ENCODE measurements at places on chromosomes 4 and X.

GRCh38 chr4:87353592-87353991 lies 30.9 kb upstream of the HSD17B13 start:
- DNase-seq: peak; percentile 54

GRCh38 chr4:53717064-53717549 lies 125.8 kb upstream of the LNX1 start:
- no peak for DNase-seq

GRCh38 chr4:185134307-185134869 lies 8.7 kb upstream of the SLC25A4 start:
- DNase-seq: peak; percentile 57

GRCh38 chr4:126361287-126361686 lies 1046.5 kb downstream of the FAT4 start:
- no peak for DNase-seq

DNA sequence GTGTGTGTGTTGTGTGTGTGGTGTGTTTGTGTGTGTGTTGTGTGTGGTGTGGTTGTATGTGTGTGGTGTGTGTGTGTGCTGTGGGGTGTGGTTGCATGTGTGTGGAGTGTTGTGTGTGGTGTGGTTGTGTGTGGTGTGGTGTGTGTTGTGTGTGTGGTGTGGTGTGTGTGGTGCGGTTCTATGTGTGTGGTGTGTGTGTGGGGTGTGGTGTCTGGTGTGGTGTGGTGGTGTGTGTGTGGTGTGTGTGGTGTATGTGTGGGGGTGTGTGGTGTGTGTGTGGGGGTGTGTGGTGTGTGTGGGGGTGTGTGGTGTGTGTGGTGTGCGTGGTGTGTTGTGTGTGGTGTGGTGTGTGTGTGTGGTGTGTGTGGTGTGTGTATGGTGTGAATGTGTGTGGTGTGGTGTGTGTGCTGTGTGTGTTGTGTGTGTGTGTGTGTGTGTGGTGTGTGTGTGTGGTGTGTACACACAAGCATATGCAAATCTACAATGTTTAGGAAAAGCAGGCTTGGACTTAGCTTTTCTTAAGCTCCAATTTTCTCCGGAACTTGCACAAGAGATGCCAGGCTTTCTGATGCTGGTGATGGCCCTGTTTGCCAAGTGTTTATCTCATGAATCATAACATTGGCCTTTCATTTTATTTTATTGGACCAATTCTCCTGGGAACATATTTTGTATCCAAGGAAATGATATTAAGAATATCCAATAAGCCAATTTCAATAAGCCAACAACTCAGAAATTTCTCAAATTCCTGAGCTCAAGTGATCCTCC lies 148.7 kb downstream of the SPATA18 start:
- DNase-seq: no peak

DNA sequence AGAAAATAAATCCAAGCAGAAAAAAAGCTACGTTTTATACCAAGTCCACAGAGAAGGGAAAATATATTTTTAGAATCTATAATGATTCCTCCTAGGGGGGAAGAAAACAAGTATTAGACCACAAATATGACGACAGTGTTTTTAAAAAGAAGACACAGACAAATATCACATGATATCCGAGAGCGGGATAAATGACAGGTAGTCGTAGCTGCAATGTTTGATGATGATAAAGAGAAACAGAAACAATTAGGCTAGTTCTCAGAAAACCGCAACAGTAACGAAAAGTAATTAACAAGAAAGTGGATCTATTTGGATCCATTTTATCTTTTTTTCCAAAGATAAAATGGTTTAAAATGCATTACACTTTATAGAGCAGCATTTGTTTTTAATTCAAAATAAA lies 918 bp downstream of the HAUS3 start:
- no peak for DNase-seq

DNA sequence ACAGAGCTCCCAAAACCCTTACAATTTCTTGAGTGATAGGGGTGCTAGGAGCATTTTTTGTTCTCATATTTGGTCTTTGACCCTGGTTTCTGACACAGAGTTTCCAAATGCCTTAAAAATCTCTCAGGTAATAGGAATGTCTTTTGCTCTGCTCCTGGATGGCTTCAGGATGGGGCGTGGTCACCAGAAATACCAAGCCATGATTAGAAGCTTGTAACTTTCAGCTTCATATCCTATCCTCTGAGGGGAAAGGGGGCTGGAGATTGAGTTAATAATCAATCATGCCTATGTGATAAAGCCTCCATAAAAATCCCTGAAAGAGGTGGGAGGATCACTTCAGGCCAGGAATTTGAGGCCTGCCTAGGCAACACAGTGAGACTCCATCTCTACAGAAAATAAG lies 34.6 kb upstream of the IL9R start:
- DNase-seq: no peak

DNA sequence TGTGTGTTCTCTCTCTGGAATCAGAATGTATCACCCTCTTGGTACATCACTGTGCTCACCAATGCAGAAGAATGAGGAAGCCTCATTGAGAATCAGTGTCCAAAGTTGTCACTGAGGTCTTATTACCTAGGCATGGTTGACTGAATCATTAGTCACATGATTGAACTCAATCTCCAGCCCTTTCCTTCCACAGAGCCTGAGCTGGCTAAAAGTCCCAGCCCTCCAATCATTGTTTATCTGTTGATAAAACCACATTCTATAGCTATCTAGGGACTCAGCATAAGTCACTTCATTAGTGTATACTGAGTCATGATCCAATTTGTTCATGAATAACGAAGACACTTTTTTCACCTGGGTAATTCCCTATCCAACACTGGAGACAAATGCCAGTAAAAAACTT lies 396.8 kb downstream of the TRAM1L1 start:
- DNase-seq: no peak

DNA sequence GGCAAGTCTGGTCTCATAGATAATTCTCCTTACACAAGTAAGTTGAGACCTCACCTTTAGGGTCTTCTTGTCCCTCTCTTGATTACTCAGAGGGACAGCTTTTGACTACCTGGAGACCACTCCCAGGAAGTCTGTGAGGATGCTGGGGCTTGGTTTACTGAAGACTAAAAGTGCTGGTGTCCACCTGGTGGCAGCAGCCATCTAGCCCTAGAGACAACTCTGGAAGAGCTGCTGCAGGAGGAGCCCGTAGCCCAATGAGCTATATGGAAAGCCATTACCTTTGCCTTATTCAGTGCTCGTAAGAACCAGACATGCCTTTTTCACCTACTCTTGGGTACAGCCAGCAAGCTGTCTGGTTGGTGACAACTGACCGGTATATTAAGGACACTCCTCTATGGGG lies 7.3 kb downstream of the FGFBP2 start:
- no peak for DNase-seq

GRCh38 chrX:47093248-47093647 lies 15.0 kb downstream of the RGN start:
- no peak for DNase-seq

DNA sequence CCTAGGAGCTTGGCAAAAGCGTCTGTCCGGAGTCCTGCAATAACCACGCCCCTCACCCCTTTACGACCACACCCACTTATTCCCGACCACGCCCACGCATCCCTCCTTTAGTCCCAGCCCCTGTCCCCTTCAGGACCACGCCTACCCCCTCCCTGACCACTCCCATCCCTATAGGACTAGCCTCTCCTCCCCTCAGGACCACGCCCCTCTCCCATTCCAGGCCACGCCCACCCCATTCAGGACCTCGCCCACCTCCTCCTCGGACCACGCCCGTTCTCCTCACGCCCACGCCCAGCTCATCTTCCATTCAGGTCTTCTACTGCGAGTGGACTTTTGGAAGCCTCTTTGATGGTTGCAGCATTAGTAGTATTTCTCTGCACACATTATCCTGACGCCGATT lies 131.2 kb upstream of the STX18 start:
- DNase-seq: peak; percentile 96

- DNase-seq: no peak
Measured at GRCh38 chr4:10336471-10336870, 120.8 kb downstream of the ZNF518B start.

DNA sequence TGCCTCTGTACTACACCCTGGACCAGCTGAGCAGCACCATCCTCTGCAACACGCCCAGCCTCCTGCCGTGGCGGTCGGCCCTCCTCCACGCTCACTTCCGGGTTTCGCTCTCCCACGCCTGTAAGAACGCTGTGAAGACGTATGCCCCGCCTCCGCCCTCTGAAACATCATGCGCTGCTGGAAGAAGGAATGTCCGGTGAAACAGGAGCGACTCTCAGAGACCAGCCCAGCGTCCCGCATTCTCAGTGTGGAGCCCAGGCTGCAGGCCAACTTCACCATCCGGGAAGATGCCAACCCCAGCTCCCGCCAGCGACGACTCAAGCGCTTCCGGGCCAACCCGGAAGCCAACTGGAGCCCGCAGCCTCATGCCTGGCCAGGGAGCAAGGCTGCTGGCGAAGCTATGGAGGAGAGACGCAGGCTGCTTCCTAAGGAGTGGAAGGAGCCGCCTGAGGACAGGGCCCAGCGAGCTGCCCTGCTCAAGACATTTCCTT lies 186.1 kb upstream of the SLITRK2 start:
- DNase-seq: no peak

DNA sequence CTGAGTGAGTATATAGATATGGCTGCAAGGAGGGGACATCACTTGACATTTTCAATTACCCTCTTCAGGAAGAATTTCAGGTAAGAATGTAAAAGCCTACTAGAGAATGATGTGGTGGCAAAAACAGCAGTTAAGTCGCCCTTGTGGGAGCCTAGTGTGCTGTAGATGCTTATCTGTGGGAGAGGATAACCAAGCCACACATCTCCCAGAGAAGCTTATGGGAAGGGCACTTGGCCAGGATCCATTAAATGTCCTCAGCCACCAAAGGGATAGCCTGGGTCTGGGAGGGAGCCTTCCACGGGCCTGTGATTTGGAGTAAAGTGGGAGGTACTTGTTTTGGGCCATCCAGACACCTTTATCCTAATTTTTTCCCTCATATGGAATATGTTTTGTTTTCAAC lies 41.3 kb upstream of the BCLAF3 start:
- no peak for DNase-seq

DNA sequence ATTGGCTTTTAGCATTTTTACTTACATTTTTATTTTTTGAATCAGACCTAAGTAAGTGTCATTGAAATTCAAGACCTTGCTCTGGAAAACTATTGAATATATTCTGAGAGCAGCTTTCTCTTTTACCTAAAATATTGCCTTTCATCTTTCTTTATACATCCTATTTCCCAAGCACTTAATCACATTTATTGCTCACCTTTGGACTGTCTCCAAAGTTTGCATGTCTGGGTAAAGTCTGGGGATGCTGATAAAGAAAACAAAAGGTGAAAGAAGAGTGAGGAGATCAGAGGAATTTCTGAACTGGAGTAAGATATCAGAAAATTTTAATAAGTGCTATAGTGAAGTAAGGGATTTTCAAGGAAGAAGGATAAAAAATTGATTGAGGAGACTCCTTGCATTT lies 308.5 kb upstream of the AADAT start:
- DNase-seq: no peak

DNA sequence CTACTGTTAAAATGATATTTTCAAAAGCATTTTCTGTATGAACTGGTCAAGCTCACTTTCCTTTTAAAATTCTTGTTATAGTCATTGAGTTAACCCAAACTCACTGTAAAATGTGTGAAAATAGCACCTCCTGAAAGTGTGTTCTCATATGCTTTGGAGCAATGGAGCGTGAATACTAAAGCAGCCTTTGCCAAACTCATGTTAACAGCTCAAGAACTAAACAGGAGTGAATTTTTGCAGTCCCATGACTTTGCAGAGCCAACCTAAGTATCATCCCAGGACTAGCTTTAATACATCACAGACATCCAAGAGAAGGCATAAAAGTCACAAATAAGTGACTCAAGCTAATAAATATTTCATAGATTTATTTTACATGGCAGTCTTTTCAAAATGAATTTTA lies 2.3 kb downstream of the AMMECR1 start:
- DNase-seq: no peak

DNA sequence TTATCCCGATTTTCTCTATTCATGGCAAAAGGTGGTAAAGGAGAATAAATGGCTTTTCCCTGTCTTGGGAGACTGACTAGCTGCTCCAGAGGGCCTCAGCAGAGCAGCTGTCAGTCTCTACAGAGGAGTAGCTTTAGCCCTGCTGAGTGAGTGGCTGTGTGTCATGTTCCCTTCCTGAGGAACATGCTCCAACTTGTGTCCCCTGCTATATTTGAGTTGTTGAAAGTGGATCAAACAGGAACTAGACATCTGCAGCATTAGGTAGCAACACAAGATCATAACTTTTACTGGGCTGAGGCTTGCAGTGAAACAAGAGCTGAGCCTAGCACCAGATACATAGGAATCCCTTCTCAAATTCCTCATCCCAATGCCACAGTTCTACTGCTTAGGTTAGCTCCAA lies 26.7 kb upstream of the PLAC1 start:
- no peak for DNase-seq

- DNase-seq: no peak
Measured at GRCh38 chr4:93217431-93217830, 611.1 kb upstream of the ATOH1 start.

GRCh38 chr4:2395584-2395983 lies 22.9 kb downstream of the ZFYVE28 start:
- DNase-seq: no peak

DNA sequence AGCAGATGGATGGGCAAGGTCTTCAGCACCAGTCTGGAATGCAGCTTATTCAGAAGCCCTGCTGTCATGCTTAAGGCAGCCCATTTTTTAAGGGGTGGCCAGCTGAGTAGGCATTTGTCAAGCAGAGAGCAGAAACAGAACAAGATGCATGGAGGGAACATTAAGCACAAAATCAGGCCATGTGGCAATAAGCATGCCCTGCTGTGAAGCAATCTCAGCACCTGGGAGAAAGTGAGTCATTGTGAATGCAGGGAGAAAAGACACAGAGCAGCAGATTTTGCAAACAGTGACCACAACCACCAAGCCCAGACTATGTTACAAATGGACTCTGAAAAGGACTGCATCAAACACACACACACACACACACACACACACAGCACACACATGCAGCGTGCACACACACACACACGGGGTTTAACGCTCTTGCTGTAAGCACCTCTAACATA lies 94.1 kb upstream of the GALNT7 start:
- peak; percentile 61 for DNase-seq

GRCh38 chr4:3405176-3405575 lies 36.6 kb upstream of the HGFAC start:
- DNase-seq: no peak

GRCh38 chrX:108348525-108348924 lies 89.7 kb downstream of the COL4A6 start:
- no peak for DNase-seq

- DNase-seq: no peak
Measured at GRCh38 chr4:148934926-148935578, 492.8 kb upstream of the NR3C2 start.

- DNase-seq: no peak
Measured at GRCh38 chr4:155887847-155888570, 15.5 kb upstream of the TDO2 start.

GRCh38 chrX:861340-861890 lies 230.8 kb downstream of the SHOX start:
- no peak for DNase-seq

Data from iPS-NIHi11 (cell line).